ENCODE measurements at places on chromosomes 13 and 19. TPM values are rescaled to one million over a fixed set of nuclear protein-coding genes. Genes with fewer than 3 reads are reported as not detected.

DNA sequence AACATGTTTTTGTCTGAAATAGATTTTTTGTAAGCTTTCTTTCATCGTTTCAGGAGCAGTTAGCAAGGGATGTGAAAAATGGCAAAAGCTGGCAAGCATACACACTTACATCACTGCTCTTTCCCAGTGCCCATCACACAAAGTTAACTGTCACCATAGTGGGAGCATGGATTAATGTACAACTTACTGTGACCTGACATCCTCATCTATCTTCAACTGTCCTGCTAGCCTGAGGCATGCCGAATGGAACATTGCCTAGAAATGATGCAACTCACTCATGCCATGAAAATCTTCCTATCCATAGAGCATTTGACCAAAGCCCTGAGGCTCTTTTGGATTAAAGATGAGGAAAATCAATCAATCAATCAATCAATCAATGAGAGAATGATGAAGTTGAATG lies 491.7 kb upstream of the SLC10A2 start:
- DNase-seq, result no peak

DNA sequence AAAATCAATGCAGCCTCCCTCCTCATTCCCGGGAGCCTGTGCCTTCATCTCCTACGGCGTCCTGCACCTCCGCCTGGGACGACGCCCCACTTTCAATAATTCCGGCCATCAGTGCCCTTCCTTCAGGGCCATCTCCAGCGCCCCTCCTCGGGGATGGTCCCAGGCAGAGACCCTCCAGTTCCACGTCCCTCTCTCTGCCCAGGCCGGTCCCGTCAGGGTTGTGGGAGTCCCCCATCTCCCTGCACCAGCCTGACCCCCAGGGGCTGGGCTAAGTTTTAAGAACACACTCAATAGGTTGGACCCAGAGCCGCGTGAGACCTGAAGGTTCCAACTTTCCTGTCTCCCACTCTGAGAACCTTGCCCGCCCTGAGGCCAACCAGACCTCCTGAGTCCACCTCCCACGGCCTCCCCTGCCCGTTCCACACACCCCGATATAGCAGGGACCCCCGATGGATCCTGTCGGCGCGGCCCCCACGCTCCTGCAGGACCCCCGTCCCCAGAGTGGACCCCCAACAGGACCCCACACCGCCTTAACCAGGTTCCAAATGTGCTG lies 646 bp downstream of the TMEM161A start:
- no peak for DNase-seq

The GDF15 gene
- 24.5 TPM for polyA plus RNA-seq

The HCN2 gene
- polyA plus RNA-seq, result 0.23 TPM

- DNase-seq, result no peak
These were observed 86.8 kb downstream of the UBL3 start for GRCh38 chr13:29763436-29764180.

GRCh38 chr13:77372275-77372674 lies 45.4 kb upstream of the MYCBP2 start:
- DNase-seq, result no peak

The GPC6 gene
- polyA plus RNA-seq, result 2.7 TPM
